ENCODE measurements at places on chromosomes 12 and 14.

GRCh38 chr12:106019144-106019543, 119.6 kb downstream of the NUAK1 start:
- no peak for DNase-seq

GRCh38 chr12:121132601-121133481, at the start of gene P2RX7:
TSS of gene P2RX7 (plus strand) at chr12:121132876. CDS start at chr12:121132971, 95 bp downstream.
- peak; percentile 52 for DNase-seq

DNA sequence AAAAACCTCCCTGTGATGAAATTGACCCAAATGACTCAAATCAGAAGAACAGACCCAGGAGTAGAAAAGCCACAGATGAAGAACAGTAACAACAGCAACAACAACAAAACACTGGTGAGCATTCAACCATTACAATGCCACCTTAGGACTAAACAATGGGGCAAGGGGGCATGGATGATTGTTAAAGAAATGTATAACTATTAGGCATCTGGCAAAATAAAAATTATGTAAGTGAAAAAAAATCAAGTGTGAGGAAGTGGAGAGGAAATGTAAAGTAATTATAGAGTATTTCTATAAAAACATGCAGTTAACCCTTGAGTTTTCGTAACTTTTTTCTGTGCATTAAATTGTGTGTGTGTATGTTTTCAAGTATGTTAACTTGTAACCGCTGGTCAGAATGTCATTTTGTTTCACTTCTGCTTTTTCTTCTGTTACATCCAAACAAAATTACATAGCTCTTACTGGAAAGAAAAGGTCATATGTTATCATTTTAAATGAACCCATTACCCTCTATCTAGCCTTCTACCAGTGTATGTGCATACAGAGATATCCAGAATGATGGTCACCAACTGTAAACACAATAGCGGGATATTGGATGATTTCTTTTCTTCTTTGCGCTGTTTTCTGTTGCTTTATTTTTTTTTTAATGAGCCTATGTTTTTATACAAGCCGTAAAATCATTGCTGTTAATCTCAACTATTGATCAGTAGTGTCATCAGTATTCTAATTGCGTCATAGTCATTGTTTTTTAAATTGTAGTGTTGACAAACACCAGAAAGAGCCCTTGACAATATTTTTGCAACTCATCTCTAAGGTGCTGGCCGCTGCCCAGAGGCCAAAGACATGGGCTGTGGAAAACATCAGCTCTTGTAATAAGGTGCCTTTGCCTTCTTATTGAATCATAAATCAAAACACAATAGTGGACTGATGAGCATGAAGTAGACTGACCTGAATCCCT, 170.6 kb downstream of the CRADD start:
- no peak for DNase-seq

DNA sequence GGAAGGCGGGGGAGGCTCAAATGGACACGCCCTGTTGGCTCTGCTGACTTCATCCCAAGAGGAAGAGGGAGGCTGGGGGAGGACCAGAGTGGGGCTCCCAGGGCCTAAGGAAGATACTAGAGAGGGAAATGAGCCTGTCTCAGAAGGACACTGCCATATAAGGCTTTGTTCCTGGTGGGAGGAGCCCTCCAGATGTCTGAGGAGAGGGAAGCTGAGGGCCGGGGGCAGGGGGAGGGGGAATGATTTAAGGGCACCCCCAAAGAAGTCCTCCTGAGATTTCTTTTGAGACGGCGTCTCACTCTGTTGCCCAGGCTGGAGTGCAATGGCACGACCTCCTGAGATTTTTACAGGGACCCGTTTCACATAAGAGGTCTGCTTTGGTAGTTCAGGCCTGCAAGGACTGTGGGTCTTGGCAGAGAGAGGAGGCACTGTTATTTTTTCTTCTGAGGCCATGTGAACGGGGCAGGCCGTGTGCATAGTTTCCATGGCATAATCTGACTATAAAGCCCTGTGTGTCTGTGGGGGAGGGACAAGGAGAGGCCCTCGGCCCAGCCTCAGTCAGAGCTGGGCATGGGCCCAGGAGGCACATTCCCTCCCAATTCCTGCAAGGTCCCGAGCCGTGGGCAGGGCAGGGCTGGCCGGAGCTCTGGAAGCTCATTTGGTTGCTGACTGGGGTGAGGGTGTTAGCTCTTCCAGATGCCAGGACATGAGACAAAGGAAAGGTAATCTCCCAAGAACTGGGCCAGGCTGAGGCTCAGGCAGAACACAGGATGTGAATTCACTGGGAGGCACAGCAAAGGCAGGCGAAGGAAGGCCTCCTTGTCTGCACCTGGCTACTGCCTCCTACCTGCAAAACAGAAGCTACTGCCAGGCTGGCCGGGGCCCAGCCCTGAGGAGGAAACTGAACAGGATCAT, 22.2 kb upstream of the PLEKHG3 start:
- DNase-seq, result no peak

- DNase-seq, result no peak
These were observed 17.5 kb downstream of the XRCC3 start for GRCh38 chr14:103697603-103698379.

- no peak for DNase-seq
These were observed 1119.7 kb downstream of the VRK1 start for GRCh38 chr14:97916669-97917568.

- no peak for DNase-seq
These were observed 7.1 kb downstream of the TAPBPL start for GRCh38 chr12:6459004-6459337.

DNA sequence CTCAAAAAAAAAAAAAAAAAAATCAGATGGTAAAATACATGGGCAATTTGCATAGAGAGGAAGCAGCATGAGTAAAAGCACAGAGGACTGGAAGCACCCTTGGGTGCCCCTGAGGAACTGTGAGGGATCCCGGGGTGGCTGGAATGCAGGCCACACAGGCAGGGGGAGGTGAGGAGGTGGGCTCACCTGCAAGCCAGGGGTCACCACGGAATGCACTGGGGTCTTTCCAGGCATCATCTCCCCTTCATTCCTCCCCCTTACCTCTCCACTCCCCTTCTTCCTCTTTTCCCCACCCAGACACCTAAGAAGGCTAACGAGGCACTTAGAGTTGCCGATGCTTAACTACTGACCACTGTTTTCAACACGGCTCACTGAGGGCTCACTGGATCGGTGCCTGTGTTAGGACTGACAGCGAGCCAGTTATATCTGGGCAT, 14.4 kb upstream of the HIP1R start:
- DNase-seq, result no peak

DNA sequence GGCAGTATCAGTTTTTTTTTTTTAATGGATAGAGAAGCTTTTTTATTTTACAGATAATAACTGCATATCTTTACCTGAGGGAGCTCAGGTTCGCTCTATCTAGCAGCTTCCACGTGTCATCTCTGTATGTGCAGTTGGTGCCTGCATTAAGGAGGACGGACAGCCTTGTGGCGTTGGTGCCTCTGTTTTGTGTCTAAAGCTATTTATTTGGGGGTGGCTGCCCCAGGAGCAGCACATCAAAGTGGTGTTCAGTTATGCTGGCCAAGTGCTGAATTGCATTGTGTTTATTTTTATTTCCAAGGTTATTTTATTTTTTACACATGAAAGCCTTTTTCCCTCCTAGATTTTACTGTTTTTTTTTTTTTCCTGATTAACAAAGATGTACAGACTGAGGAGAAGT, 59.7 kb downstream of the RASSF3 start:
- DNase-seq, result no peak

- DNase-seq, result no peak
These were observed 229.6 kb downstream of the BCAT1 start for GRCh38 chr12:24719293-24719721.

GRCh38 chr14:48398675-48399282, 723.4 kb upstream of the MDGA2 start:
- DNase-seq, result no peak

DNA sequence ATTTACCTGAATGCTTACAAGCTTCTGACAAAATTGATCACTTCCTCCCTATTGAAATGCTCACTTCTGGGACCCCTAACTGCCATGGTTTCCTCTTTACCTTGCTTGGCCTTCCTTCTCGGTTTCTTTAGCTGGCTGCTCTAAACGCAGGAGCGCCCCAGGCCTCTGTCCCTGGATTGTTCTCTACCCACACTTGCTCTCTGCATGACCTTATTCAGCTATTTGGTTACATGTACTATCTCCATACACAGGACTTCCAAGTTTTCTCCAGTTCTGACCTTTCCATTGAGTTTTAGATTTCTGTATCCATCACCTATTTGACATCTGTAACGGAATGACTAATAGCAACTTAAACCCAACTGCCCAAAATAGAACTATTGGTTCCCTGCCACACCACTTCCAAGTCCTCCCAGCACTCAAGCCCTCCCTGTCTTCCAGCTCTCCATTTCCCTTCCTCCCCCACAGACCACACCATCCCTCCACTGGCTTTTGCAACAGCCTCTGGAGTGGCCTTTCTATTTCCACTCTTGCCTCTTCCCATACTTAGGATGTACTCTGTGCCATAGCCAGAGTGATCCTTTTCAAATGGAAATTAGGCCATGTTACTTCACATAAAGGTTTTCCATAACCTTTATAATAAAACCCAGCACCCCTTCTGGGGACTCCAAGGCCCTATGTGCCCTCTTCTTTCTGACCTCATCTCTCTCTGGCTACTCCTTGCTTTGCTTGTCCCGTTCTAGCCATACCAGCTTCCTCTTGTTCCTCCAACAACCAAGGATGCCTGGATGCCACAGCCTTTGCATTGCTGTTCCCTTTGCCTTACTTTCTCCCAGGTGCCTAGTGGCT, 202.2 kb downstream of the AEBP2 start:
- DNase-seq, result no peak

DNA sequence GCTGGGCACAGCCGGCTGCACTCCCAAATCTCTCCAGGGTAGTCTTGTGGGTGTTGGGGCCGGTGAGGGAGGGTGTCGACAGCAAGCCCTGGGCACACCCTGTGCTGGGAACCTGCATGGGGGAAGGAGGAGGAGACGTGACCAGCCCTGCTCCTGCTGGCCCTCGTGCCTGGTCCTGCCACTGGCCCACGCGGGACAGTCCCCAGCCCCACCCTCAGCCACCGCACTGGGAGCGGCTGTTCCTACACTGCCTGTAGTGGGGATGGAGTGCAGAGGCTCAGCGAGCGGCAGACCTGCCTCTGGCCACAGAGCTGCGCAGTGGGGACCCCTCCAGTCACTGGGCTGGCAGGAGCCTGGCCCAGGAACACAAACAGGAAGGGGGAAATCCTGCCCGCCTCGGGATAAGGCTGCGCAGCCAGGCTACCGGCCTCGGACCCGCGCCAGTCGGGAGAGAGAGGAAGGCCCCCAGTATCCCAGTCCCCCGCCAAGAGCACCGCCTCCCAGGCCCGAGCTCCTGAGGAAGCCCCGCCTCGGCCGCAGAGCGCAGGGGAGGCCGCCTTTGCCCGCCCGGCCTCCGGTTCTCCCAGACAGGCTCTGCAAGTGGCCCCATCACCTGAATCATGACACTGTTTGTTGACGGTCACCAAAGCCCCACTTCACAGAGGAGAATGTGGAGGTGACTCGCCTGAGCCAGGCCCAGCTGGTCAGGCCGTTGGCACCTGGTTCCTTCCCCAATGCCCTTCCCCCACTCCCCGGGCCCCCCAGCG, 10.6 kb downstream of the AHNAK2 start:
- no peak for DNase-seq

DNA sequence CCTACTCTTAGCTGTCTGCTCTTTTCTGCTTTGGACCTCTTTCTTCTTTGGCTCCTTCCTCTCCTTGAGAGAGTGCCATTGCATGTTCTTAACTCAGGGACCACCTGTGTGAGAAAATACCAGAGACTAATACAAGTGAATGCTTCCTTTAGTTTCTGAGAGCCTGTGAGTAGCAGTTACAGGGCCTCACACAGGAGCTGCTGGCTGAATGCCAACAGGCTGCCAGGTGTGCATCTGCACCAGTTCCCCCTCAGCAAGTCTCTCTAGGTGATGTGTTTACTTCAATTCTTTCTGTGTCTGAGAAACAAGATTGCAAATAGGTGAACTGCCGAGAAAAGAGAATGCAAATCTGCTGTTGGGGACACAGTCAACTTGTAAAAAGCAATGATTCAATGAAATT, 108.2 kb downstream of the STXBP6 start:
- peak; percentile 45 for DNase-seq

- no peak for DNase-seq
These were observed 25.8 kb downstream of the ARF6 start for GRCh38 chr14:49918706-49919105.

GRCh38 chr12:103840876-103841689, at the start of gene NT5DC3:
TSS of gene NT5DC3 (minus strand) at chr12:103841234. CDS start at chr12:103841156, 78 bp downstream.
- peak; percentile 51 for DNase-seq

GRCh38 chr12:123905319-123905925, 67.2 kb downstream of the CCDC92 start:
- peak; percentile 4 for DNase-seq

GRCh38 chr14:23384364-23385080, 7.7 kb downstream of the CMTM5 start:
- DNase-seq, result no peak

GRCh38 chr12:117498256-117498655, 136.8 kb upstream of the NOS1 start:
- no peak for DNase-seq

DNA sequence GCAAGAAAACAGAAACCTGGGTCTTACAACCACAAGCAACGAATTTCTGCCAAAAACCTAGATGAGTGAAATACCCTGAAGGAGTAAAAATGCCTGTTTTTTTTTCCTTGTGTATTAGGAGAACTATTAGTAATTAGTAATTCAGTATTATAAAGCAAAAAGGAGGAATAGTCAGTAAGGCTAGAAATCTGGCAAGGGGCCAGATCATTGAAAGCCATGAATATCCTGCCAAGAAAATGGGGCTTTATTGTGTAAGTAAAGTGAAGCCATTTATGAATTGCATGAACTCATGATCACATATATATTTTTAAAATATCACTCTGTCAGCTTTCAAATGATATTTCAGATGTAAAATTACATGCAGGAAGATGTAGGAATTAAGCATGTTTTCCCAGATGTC, 57.9 kb downstream of the TXNDC16 start:
- no peak for DNase-seq

DNA sequence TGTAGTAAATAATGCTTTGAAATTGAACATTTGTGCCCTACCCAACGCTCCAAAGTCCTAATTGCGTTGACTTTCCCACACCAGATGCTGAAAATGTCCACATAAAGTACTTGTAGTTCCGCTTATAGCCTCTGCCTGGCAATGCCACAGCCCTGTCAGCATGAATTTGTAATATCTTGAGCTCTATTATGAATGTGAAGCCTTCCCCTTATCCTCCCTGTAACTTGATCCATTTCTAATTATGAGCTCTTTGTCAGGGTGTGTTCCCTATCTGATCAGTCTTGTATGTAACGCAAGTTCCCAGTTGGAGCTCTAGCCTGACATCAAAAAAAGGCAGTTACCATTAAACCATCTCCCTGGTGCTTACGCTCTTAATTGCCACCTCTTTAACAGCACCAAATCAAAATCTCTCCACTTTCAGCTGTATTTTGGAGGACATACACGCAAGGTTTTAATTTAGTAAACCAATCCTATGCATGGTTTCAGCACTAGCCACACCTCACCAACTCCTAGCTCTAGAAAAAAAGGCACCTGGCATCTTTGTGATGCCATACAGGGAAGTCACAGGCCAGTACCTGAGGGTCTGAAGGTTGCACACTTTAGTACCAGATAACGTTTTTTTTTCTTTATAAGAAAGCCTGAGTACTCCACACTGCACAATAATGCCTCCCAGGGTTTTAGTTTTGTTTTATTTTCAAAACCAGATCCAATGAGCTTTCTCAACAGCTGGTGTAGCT, 69.3 kb downstream of the EEA1 start:
- DNase-seq, result peak; percentile 82

- DNase-seq, result no peak
These were observed 340.3 kb upstream of the PDE3A start for GRCh38 chr12:20028033-20028432.

- no peak for DNase-seq
These were observed 106.9 kb downstream of the STXBP6 start for GRCh38 chr14:24943024-24943423.

- DNase-seq, result no peak
These were observed 375.3 kb downstream of the C12orf75 start for GRCh38 chr12:105705765-105706164.

GRCh38 chr14:80780500-80780899, 161.0 kb downstream of the CEP128 start:
- no peak for DNase-seq
